Mesangial cell (primary cell): ENCODE measurements at places on chromosomes 16 and 17. TPM values are rescaled to one million over a fixed set of nuclear protein-coding genes. Genes with fewer than 3 reads are reported as not detected.

Gene HBA2
- not detected in 2 replicates for total RNA-seq

Gene PERCC1
- not detected in 2 replicates for total RNA-seq

Gene EVI2B
- total RNA-seq: under 0.01 TPM in 1 of 2 replicates, not detected in the other

Gene CACNG3
- total RNA-seq: not detected in 2 replicates

Gene SECTM1
- 1.5 and 8.2 TPM in 2 replicates for total RNA-seq

Gene PRR29
- total RNA-seq: 0.38 and 0.49 TPM in 2 replicates

Gene CIBAR2
- not detected in 2 replicates for total RNA-seq

Gene CTRL
- 0.38 and 0.65 TPM in 2 replicates for total RNA-seq

Gene NETO2
- 29.4 and 40.9 TPM in 2 replicates for total RNA-seq

Gene SEC14L1
- 53.4 and 74.5 TPM in 2 replicates for total RNA-seq

Gene SDK2
- 0.33 and 0.51 TPM in 2 replicates for total RNA-seq

Gene INTS2
- 7.9 and 8.0 TPM in 2 replicates for total RNA-seq

Gene PLK1
- 10.8 and 207 TPM in 2 replicates for total RNA-seq

Gene ODAD4
- 1.0 and 1.1 TPM in 2 replicates for total RNA-seq

Gene C17orf50
- total RNA-seq: not detected in 2 replicates

Gene CD19
- total RNA-seq: 0.16 and 0.25 TPM in 2 replicates

Gene TRPV3
- total RNA-seq: 0.65 and 0.89 TPM in 2 replicates

Gene HOXB3
- 16.0 and 39.2 TPM in 2 replicates for total RNA-seq

Gene CDR2L
- 40.6 and 49.3 TPM in 2 replicates for total RNA-seq

Gene ENPP7
- total RNA-seq: not detected in 2 replicates

Gene HOXB1
- not detected in 2 replicates for total RNA-seq

Gene CRYBA1
- not detected in 2 replicates for total RNA-seq

Gene DDX28
- 10.6 and 11.2 TPM in 2 replicates for total RNA-seq

Gene RHBDF1
- total RNA-seq: 25.6 and 81.1 TPM in 2 replicates

Gene HOXB8
- 7.7 and 21.9 TPM in 2 replicates for total RNA-seq

Gene IRF8
- 0.49 and 0.89 TPM in 2 replicates for total RNA-seq

Gene SLC52A1
- total RNA-seq: under 0.01 TPM in 1 of 2 replicates, not detected in the other

Gene AIPL1
- total RNA-seq: not detected in 2 replicates

Gene CCL2
- total RNA-seq: 1.5 and 5.4 TPM in 2 replicates

Gene TPSG1
- not detected in 2 replicates for total RNA-seq

Gene OR1F1
- not detected in 2 replicates for total RNA-seq

Gene CCDC78
- total RNA-seq: 1.6 and 2.3 TPM in 2 replicates

Gene KRTAP1-5
- total RNA-seq: not detected in 2 replicates

Gene PLEKHH3
- total RNA-seq: 15.8 and 22.2 TPM in 2 replicates

Gene P3H4
- total RNA-seq: 64.4 and 101 TPM in 2 replicates

Gene PRR35
- total RNA-seq: not detected in 2 replicates

Gene ALDH3A1
- total RNA-seq: 0.33 TPM in 1 of 2 replicates, not detected in the other

Gene MYCBPAP
- total RNA-seq: 0.76 and 0.98 TPM in 2 replicates

Gene TMEM238L
- total RNA-seq: not detected in 2 replicates

Gene SLC38A8
- total RNA-seq: not detected in 2 replicates

Gene SPN
- total RNA-seq: 0.25 and 0.49 TPM in 2 replicates

Gene KRTAP4-3
- total RNA-seq: not detected in 2 replicates

Gene ITGAD
- not detected in 2 replicates for total RNA-seq

Gene KANSL1
- 17.4 and 38.4 TPM in 2 replicates for total RNA-seq

Gene HS3ST2
- total RNA-seq: not detected in 2 replicates

Gene IL17C
- not detected in 2 replicates for total RNA-seq

Gene RHOT2
- total RNA-seq: 72.5 and 93.6 TPM in 2 replicates

Gene PIPOX
- total RNA-seq: 1.0 TPM in 1 of 2 replicates, not detected in the other

Gene NSRP1
- 3.4 and 4.6 TPM in 2 replicates for total RNA-seq

Gene DLX3
- total RNA-seq: under 0.01 TPM in 1 of 2 replicates, not detected in the other

Gene TBC1D10B
- total RNA-seq: 42.7 and 47.9 TPM in 2 replicates

Gene SHISA9
- total RNA-seq: 4.2 and 4.7 TPM in 2 replicates
